ENCODE measurements at places on chromosomes 7 and 10.

DNA sequence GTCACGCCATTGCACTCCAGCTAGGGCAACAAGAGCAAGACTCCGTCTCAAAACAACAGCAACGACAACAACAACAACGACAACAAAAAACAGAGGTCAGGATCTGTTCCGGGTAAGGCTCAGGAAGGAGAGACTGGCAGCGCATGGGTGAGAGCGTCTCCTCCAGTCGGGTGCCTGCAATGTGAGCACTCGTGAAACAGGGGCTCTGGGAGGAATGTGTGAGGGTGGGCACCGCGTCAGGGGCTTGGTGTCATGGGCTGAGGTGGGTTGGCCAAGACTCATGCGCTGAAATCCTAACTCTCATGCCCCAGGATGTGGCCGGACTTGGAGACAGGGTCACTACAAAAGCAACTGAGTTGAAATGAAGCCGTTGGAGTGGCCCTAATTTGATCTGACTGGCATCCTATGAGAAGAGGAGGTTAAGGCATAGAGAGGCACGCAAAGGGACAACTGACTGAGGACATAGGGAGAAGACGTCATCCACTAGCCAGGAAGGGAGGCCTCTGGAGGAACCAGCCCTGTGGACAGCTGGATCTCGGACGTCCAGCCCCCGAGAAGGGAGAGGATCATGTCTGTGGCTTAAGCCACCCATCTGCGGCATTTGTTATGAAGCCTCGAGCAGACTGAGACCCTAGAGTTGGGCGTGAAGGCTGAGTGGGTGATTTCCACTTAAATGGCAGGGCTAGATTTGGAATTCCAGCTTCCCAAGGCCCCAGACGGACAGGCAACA lies 241.5 kb upstream of the PITRM1 start:
- DNase-seq, result no peak

- DNase-seq, result no peak
These were observed 71.0 kb downstream of the NRP1 start for GRCh38 chr10:33263453-33263852.

- no peak for DNase-seq
These were observed 430 bp downstream of the PON3 start for GRCh38 chr7:95395755-95396135.

- DNase-seq, result no peak
These were observed 3.6 kb upstream of the RARRES2 start for GRCh38 chr7:150345012-150345411.

GRCh38 chr10:3222626-3223025 lies 50.0 kb upstream of the PITRM1 start:
- no peak for DNase-seq

GRCh38 chr7:139874302-139874629 lies 45.2 kb downstream of the TBXAS1 start:
- no peak for DNase-seq

- DNase-seq, result no peak
These were observed 64.3 kb upstream of the BMPER start for GRCh38 chr7:33841031-33841430.

DNA sequence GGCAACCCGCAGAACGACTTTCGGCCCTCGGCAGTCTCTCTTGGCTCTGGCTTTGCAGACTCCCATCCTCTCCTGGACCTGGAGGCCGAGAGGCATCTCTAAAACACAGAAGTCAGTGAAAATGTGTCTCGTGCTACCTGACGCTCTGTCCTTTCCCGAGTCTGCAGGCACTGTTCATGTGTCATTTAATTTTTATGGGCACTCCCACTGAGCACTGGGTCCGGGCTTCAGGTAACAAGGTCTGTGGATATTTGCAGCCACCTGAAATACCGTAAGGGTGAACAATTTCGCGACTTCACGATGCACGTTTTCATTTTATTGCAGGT lies 96.8 kb downstream of the GLRX3 start:
- no peak for DNase-seq

DNA sequence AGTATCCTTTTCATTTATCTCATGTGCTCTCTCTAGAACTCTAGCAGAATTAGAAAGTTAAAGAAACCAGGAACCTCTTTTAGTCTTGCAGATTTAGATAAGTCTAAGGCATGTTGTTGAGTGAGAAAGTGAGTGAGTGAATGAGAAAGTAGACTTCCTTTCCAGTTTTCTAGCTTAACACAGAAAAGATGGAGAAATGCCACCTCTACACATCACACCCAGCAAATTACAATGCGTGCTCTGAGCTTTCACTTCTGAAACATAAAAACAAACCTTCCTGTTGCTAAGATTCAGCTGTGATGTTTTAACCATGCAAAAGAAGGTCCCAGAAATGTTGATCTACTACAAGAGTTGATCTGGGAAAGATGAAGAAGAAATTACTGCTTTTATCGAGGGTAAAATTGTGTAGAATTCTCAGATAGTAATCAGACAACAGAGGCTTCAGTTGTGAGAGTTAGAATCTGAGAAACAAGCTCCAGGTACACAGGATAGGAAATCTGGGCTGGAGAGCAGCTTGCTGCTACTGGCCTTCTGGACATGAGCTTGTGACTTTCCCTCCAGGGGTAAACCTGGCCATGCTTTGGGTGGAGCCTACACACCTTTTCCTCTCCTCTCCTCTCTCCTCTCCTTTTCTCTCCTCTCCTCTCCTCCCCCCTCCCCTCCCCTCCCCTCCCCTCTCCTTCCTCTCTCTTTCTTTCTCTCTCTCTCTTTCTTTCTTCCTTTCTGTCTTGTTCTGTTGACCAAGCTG lies 4.6 kb downstream of the CYP3A5 start:
- no peak for DNase-seq

GRCh38 chr7:2016761-2017480 lies 215.8 kb downstream of the MAD1L1 start:
- no peak for DNase-seq

DNA sequence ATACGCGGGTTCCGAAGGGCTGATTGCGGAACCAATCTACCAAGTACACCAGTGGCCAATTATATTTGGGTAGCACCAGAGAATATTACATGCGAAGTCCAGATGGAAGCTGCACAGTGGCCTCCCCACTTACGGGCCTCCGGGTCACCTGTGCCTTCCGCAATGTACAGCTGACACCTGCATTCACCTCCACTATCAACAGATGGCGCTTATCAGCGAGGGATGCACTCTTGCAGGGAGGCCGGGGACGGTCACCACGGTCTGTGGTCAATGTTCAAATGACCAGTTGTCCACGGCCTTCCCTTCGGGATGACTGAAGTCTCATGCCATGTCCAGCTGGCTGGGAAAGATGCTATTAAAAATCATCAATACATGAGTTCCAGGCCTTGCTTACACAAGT lies 47.6 kb downstream of the SLIT1 start:
- DNase-seq, result no peak

- no peak for DNase-seq
These were observed 115.8 kb downstream of the HTR7 start for GRCh38 chr10:90741926-90742565.

GRCh38 chr10:29415876-29416275 lies 127.0 kb downstream of the LYZL1 start:
- no peak for DNase-seq

GRCh38 chr10:48604991-48605508 lies at the start of gene ARHGAP22:
Gene ARHGAP22 (minus strand): TSS chr10:48605073. CDS start chr10:48604796, 277 bp downstream.
- DNase-seq, result no peak

GRCh38 chr10:102492983-102493382 lies 9.5 kb downstream of the ACTR1A start:
- DNase-seq, result no peak

DNA sequence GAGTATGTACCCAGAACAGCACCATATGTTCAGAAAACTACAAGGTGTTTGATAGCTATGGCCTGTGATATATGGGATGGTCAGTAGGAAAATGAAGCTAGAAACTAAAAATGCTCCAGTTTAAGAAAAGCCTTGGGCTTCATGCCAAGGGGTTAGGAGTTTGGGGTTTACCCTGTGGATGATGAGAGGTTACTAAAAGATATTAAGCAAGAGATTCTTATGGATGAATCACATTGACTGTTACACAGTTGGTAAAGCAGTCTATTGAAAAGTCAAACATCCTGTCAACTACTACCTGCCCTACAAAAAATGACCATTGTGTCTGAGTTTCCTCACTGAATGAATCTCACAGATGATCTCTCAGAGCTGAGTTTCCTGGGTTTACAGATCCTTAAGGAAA lies 166.2 kb upstream of the INHBA start:
- DNase-seq, result no peak

DNA sequence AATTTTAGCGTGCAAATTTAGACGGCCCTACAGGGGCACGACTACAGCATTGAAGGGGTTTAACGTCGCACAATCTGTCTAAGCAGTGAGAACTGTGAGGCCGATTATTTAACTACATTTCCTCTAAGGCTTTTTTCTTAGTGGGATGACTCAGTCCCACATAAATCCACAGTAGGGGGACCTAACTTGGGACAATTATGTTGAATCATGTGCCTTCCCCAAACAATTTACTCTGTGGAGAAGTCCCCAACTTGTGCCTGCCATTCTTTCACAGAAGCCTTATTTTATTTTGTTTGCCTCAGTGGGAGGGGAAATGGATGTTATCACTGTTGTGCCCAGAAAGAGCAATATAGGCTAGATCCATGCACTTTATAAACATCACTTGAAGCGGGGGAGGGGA lies 80.3 kb upstream of the CDCA7L start:
- DNase-seq, result no peak

DNA sequence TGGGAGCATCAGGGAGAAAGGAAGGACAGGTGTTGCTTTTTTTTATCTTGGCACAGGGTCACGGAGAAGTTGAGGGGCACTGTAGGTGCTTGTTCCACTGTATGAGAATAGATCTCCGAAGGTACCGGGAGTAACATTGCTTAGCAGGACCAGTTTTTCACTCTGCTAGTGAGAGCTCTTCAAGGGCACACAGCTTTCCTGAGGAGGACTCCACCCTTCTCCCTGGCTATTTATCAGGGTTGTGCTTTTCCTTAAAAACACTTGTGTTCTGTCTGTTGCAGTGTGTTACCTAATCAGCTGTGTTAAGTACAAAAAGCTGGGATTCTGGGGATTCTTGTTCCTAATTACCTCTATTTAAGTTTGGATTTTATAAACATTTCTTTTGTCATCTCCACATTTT lies 160.5 kb downstream of the SND1 start:
- DNase-seq, result no peak

DNA sequence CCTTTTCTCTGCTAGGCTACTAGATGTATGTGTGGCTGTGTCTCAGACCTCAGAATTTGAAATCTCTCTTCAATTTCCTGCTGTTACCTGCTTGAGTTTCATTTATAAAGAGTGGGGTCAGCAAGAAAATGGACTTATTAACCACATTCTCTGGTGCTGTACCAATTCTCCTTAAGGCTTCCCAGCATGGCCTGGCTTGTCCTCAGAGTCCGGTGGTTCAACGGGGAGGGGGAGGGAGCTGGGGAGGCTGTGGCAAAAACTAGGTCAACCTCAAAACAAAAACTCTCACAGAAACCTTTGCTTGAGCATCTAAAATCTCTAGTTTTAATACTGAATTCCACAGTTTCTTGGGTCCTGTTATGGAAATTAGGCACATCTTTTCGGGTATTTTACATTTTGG lies 389.1 kb upstream of the COBL start:
- DNase-seq, result no peak

DNA sequence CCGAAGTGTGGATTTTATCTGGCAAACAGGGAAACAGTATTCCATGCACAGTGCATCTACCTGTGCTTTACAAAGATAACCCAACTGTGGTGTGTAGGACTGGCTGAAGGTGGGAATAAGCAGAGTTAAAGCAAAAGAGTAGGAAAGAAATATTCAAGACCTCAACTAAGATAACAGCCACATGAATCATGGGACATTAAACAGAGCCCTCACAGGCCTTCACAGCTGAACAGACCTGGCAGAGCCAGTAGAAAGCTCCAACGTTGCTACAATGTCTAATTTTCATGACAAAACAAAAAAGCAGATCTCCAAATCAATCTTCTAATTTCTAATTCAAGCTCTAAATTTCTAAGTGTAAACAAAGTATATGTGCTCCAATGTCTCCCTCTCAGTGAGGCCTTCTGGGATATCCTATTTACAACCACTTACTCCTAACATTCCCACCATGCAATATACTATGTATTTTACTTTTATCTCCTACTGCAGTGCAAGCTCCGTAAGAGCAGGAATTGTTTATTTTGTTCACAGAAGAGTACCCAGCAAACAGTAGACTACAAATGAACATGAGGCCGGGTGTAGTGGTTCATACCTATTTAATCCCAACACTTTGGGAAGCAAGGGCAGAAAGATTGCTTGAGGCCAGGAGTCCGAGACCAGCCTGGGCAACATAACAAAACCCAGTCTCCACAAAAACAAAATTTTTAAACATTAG lies 63.5 kb downstream of the UBE2H start:
- DNase-seq, result no peak

GRCh38 chr10:68202960-68203353 lies 29.0 kb downstream of the ATOH7 start:
- DNase-seq, result no peak

DNA sequence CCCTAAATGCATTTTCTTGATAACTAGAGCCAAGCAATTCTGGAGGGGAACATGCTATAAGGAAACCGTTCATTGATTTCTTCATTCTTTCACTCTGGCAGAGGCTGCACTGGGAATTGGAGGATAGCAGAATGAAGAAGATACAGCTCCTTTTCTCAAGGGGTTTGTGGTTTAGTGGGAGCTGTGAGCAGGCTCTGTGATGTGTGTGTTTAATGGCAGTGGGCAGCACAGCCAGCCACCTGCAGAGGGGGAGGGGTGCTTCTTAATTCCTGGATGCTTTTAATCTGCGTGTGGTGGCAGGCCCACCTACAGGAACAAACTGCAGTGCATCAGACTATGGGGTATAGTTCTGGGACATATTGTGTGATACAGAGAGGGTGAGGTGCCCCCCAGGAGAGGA lies 31.9 kb downstream of the RPS24 start:
- DNase-seq, result no peak

DNA sequence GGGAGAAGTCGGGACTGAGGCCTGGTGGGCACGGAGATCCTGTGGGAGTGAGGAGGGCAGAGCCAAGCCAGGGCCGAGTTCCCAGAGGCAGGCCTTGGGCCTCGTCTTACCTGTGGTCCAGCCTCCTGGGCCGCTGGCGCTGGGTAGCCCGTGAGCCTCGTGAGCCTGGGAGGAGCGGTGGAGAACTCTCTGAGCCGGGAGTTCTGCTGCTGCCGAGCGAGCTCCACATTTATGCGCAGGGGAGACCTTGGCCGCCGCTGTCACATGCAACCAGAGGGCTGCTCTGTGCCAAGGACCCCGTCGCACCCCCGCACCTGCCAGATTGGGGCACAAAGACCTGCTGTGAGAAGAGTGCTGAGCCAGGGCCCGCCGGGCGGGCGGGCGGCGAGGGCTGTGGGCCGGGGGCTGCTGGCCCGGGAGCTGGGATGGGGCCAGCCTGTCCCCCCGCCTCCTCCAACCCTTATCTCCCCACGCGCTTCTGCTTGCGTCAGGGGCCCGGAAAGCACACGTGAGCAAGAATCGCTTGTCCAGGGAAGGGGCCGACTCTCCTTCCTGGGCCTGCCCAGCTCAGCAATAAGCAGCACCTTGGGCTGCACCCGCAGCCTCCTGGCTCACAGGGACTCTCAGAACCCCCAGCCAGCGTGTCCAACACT lies 10.2 kb downstream of the VENTX start:
- no peak for DNase-seq

- peak; percentile 33 for DNase-seq
These were observed 511 bp upstream of the NRP1 start for GRCh38 chr10:33334805-33335550.

- DNase-seq, result no peak
These were observed 5.8 kb upstream of the CYP2C18 start for GRCh38 chr10:94677691-94678090.
